ENCODE measurements at places on chromosomes 4 and X. TPM values are rescaled to one million over a fixed set of nuclear protein-coding genes. Genes with fewer than 3 reads are reported as not detected.

GRCh38 chr4:162959046-162959445 lies 207.6 kb downstream of the NAF1 start:
- no peak overlapping the region for H3K4me3 ChIP-seq
- no peaks in the 10 kb centered on the region for H3K4me1 ChIP-seq
- no peaks in the 10 kb centered on the region for H3K36me3 ChIP-seq
- DNase-seq, result no peak
- no peaks in the 10 kb centered on the region for H3K27me3 ChIP-seq
- no peak overlapping the region for H3K27ac ChIP-seq

- no peak for DNase-seq
- no peak overlapping the region for H3K4me3 ChIP-seq
- H3K36me3 ChIP-seq, result no peaks in the 10 kb centered on the region
- no peak overlapping the region for H3K27ac ChIP-seq
- H3K4me1 ChIP-seq, result no peaks in the 10 kb centered on the region
Observed at GRCh38 chr4:166965562-166965961, 268.7 kb downstream of the SPOCK3 start.

DNA sequence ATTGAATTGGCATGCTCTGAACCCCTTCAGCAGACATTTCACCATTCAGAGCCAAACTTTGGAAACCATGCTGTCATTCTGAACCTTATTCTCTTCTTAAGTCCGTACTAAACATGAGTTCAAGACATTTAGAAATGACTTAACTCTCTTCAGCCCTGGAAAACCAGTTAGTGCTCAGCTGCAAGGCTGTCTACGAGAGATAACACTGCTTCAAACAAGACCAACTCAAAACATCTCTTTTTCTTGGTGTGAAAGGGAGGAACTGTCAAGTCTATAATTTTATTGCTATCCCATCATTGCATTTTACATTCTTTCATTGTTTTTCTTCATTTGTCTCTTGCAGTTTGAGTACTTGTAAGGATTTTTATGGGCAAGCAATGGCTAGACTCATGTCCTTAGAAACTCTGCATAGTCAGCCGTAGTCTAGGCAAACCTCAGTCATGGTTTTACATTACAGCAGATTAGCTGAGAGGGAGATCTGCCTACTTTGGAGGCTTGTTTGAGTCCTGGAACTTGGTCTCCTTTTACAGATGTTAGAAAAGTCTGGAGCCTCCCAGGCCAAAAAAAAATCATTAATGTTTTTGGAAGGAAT lies 120.6 kb upstream of the JADE1 start:
- H3K4me3 ChIP-seq, result no peak overlapping the region
- H3K4me1 ChIP-seq, result no peaks in the 10 kb centered on the region
- no peaks in the 10 kb centered on the region for H3K36me3 ChIP-seq
- no peak for DNase-seq
- no peak overlapping the region for H3K27ac ChIP-seq

DNA sequence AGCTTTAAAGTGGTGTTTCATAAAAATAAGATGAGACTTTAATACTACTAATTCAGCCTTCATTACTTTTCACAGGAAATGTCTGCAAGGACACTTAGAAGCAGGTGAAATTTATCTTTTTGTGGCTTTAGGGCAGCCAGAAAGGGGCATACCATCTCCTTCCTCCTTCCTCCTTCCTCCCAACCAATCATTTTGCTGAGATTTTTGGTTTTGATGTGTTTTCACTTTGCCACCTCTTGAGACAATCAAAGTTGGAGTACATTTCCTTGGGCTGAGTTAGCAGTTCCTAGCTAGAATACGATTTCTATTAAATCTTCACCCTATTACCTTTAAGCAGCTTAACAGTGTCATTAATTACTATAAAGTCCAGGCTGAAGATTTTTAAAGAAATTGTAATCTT lies 5.1 kb upstream of the NDST3 start:
- no peak overlapping the region for H3K27ac ChIP-seq
- no peak for DNase-seq
- no peaks in the 10 kb centered on the region for H3K36me3 ChIP-seq
- H3K27me3 ChIP-seq, result peaks cover 18% of the 10 kb centered on the region
- H3K4me3 ChIP-seq, result no peak overlapping the region

DNA sequence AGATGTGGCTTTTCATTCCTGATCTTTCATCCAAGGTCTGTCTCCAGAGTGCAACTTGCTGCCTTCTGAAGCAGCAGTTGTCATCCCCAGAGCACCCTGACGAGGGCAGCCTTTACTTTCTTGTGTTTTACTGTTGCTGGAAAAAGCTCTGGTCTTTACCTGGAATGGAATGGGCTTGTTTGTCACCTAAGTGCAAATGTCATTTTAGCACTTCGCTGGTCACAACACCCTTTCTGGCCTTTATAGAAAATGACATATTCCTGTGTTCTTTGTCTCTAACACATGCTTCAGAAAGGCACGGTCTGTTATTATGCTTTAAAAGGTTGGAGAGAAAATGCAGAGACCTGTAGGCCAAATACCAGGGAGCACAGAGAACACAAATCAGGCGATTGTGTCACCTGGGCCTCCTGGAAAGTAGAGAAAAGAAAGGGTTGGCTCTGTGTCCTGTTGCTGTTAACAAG lies 332.7 kb upstream of the IGFBP7 start:
- H3K27me3 ChIP-seq, result no peaks in the 10 kb centered on the region
- no peaks in the 10 kb centered on the region for H3K36me3 ChIP-seq
- H3K27ac ChIP-seq, result no peak overlapping the region

GRCh38 chrX:47595716-47596251 lies 13.5 kb downstream of the TIMP1 start:
- H3K36me3 ChIP-seq, result peaks cover 19% of the 10 kb centered on the region
- H3K4me1 ChIP-seq, result peaks cover 15% of the 10 kb centered on the region
- H3K4me3 ChIP-seq, result no peak overlapping the region
- DNase-seq, result no peak
- H3K27me3 ChIP-seq, result peaks cover 2% of the 10 kb centered on the region

DNA sequence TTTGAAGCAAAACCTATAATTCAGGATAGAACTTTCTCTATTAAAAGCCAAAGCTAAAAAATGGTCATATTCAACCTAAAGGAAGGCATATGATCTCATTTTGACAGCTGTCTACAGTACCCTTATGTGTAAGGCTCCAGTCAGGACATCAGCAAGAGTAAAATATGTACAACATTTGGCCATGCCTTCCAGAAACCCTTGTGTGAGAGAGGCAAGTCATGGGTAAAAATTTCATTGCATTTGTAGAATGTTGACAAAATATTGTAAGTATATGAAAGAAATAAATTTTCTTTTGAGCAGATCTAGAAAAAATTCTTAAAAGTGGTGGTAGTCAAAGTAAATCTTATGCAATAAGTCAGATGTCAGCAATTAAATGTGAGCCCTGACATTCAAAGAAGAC lies 132.3 kb downstream of the SLC39A8 start:
- H3K36me3 ChIP-seq, result no peaks in the 10 kb centered on the region
- no peaks in the 10 kb centered on the region for H3K4me1 ChIP-seq
- no peak for DNase-seq
- peaks cover 12% of the 10 kb centered on the region for H3K27me3 ChIP-seq

- H3K27ac ChIP-seq, result no peak overlapping the region
- H3K4me3 ChIP-seq, result no peak overlapping the region
- no peaks in the 10 kb centered on the region for H3K4me1 ChIP-seq
- DNase-seq, result no peak
Observed at GRCh38 chr4:41144812-41145211, 69.5 kb downstream of the APBB2 start.

GRCh38 chrX:10972706-10973105 lies 138.4 kb upstream of the HCCS start:
- H3K4me1 ChIP-seq, result no peaks in the 10 kb centered on the region
- no peak for DNase-seq
- H3K4me3 ChIP-seq, result no peak overlapping the region
- H3K27ac ChIP-seq, result no peak overlapping the region
- H3K36me3 ChIP-seq, result no peaks in the 10 kb centered on the region

Gene PABPC1L2A
- not detected for total RNA-seq

Gene SSR4
- total RNA-seq, result 247 TPM

Gene PSAPL1
- not detected for total RNA-seq

Gene MAGEA1
- not detected for total RNA-seq
